AG09309 (cell line): ENCODE measurements at places on chromosomes 5 and 9.

- DNase-seq = no peak
Observed at GRCh38 chr5:133643365-133643764, 31.0 kb upstream of the FSTL4 start.

- no peak for DNase-seq
Observed at GRCh38 chr9:79107911-79108676, 463.7 kb upstream of the TLE4 start.

DNA sequence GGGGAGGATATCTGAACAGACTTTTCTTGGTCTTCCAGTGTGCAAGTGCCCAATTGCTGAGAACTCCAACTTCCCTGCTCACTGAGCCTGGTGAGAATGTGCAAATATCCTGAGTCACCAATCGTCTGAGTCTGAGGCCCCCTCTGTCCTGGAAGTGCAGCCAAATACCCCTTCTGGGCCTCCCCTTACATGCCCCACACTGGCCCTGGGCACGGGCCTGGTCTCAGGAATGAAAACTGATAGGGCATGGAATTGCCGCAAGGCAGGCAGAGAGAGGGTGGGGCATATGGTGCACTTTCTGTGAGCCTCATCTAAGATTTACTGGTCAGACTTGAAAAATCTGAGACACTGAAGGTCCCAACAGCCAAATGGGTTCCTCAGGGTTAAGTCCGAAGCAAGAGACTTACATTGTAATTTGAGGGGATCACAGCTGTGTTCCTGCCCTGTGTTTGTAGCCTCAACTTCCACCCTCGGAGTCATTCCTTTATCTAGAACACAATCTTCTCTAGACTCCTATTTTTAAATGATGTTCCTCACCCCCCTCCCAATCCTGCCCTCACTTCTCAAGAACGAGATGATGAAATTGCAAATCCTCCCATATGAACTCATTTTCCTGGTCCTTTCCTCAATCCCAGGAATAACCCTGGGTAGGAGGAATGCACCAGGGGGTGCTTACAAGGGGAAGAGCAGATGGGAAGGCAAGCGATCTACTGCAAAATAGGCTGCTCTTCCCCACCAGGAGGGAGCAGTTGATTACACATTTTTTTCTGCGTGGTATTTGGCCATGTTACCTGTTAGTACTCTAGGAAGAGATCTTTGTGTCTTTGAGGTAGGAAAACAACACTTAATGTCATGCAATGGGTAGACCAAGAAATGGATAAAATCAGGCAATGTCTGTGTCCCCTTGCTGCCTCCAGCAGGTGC, 34.6 kb upstream of the ARHGAP26 start:
- DNase-seq = no peak

GRCh38 chr9:120312031-120312430, 267.9 kb downstream of the CDK5RAP2 start:
- DNase-seq = no peak

- no peak for DNase-seq
Observed at GRCh38 chr5:72082048-72082447, 25.2 kb upstream of the MAP1B start.

- no peak for DNase-seq
Observed at GRCh38 chr5:180591311-180591887, at the start of gene SCGB3A1. Gene SCGB3A1, minus strand, starts transcription at chr5:180591499. Its CDS starts 37 bp downstream, at chr5:180591462.
